Glomerular endothelial cell (primary cell): ENCODE measurements at places on chromosomes 12 and 14.

- DNase-seq: no peak
Observed at GRCh38 chr12:120227233-120228040, 26.5 kb upstream of the RPLP0 start.

DNA sequence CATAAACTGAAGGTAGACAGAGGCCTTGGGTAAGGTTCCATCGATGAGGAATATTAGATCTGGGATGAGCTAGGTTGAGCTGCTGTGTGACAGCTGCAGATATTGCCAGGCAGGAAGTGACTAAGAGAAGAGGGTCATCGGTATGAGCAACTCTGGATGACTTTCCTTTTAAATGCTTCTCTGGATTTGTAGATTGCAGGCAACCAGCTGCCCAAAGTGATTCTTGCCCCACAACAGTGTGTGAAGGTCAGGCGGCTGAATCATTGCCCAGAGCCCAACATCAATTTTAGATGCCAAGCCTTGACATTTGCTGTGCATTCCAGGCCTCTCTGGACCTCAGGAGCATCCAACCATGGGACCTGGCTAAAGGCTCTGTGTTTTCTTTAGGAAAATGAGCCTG, 255.9 kb downstream of the DPF3 start:
- no peak for DNase-seq

- no peak for DNase-seq
Observed at GRCh38 chr12:117130801-117131200, 31.6 kb upstream of the TESC start.

DNA sequence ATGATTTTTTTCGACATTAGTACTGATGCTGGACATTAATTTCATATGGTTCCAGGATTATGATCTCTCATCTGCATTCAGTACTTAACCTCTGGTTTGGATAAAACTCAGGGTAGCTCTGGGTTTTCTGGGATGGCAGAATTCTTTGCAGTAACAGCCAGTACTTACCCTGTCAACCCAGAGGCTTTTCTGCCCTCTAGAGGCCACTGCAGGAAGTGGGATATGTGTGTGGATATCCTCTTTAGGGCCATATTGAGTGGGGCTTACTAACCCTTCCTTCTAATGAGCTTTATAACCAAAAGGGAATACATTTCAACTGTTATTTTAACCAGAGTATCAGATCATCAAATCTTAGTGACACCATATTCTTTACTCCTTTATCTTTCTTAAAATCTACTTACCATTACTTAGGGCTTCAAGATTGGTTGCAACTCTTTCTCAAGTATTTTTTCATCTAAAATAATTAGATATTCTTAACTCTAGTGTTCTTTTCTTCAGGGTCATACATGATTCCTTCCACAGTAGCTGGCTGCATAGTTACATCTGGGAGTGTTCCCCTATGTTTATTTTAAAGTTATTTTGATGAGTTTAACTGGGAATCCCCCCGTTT, 488.0 kb upstream of the STXBP6 start:
- no peak for DNase-seq

GRCh38 chr14:71923513-71923912, 8.7 kb upstream of the RGS6 start:
- DNase-seq: no peak

GRCh38 chr14:21539189-21539940, 13.2 kb upstream of the SALL2 start:
- no peak for DNase-seq

DNA sequence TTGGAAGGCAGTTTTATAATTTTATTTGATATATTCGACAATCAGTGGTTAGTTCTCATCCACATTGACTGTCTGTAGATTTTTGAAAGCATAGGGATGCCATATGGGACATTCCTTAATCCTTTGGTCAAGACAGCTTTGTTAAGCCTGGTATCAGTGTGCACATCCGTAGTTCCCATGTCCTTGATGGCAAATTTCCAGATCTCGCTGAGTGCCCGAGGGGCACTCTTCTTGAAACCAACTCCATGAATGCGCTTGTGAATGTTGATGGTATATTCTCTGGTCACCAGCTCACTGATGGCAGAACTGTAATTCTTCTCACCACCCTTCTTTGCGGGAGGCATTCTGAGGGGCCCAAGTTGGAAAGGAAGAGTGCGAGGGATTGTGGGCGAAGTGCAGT, 6.1 kb upstream of the DENND5B start:
- DNase-seq: no peak

- DNase-seq: no peak
Observed at GRCh38 chr14:88598097-88598675, 35.3 kb downstream of the ZC3H14 start.

GRCh38 chr14:101239065-101239464, 322.2 kb upstream of the DIO3 start:
- no peak for DNase-seq

- no peak for DNase-seq
Observed at GRCh38 chr12:3084742-3085141, 7.6 kb downstream of the TSPAN9 start.

- DNase-seq: no peak
Observed at GRCh38 chr12:131737150-131737827, 26.4 kb downstream of the SFSWAP start.

DNA sequence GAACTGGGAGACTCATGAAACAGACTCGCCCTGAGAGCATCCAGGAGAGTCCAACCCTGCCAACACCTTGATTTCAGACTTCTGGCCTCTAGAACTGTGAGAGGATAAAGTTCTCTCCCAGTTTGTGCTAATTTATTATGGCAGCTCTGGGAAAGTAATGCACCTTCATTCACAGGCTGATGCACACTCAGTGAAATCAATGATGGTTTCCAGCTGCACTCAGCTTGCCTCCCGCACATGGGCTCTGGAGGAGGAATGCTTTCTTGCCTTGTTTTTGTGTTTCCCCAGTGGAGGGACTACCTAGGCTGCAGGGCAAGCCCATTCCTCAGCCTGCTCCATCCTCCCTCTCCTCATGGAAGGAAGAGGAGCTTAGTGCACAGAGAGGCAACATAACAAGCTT, 45.7 kb downstream of the TMEM132C start:
- no peak for DNase-seq

- DNase-seq: no peak
Observed at GRCh38 chr12:124929649-124930419, 15.4 kb upstream of the UBC start.
